HCT116 (cell line): ENCODE measurements at places on chromosomes 11 and 22. TPM values are rescaled to one million over a fixed set of nuclear protein-coding genes. Genes with fewer than 3 reads are reported as not detected.

GRCh38 chr11:78231962-78232501, 43.3 kb downstream of the USP35 start:
- no peak for DNase-seq
- no peak overlapping the region for H3K4me3 ChIP-seq
- H3K27ac ChIP-seq: no peak overlapping the region

GRCh38 chr22:42271906-42272305, 1.5 kb upstream of the TCF20 start:
- peaks cover 9% of the 10 kb centered on the region; the same call in 1 of the 2 replicates for H3K4me1 ChIP-seq
- no peaks in the 10 kb centered on the region for H3K27me3 ChIP-seq
- 0 out of 2 replicates have a peak, but pooled peaks cover 6% of the 10 kb centered on the region for H3K36me3 ChIP-seq
- no peak for DNase-seq
- H3K4me3 ChIP-seq: no peak overlapping the region

- H3K27me3 ChIP-seq: no peaks in the 10 kb centered on the region
- H3K27ac ChIP-seq: peak overlapping the region; percentile 87
- H3K4me3 ChIP-seq: peak overlapping the region; percentile 37
Observed at GRCh38 chr11:86740628-86741483, 59.5 kb upstream of the PRSS23 start.

DNA sequence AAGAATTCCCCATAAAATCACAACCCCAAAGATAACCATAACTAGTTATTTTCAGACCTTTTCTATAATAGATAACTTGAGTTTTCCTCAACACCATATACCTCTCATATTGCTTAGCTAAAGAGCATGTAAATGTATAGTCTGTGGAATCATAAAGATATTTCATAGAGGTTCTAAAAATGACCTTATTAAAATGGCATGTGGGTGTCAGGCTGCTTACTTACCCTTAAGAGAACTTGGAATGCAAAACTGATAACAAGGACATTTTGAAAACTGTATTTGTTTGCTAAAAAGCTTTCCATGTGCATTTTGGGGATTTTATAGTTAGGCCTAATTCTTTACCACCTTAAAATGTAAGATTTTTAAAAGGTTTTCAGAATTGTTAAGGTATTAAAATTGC, 4.7 kb downstream of the SIK2 start:
- no peak for DNase-seq
- no peak overlapping the region for H3K27ac ChIP-seq
- no peak overlapping the region for H3K4me3 ChIP-seq
- no peaks in the 10 kb centered on the region for H3K27me3 ChIP-seq
- no peaks in the 10 kb centered on the region for H3K36me3 ChIP-seq

- H3K36me3 ChIP-seq: no peaks in the 10 kb centered on the region
- no peak overlapping the region for H3K4me3 ChIP-seq
- H3K27ac ChIP-seq: no peak overlapping the region
- no peaks in the 10 kb centered on the region for H3K4me1 ChIP-seq
Observed at GRCh38 chr11:5527716-5528115, 11.2 kb upstream of the UBQLNL start.

DNA sequence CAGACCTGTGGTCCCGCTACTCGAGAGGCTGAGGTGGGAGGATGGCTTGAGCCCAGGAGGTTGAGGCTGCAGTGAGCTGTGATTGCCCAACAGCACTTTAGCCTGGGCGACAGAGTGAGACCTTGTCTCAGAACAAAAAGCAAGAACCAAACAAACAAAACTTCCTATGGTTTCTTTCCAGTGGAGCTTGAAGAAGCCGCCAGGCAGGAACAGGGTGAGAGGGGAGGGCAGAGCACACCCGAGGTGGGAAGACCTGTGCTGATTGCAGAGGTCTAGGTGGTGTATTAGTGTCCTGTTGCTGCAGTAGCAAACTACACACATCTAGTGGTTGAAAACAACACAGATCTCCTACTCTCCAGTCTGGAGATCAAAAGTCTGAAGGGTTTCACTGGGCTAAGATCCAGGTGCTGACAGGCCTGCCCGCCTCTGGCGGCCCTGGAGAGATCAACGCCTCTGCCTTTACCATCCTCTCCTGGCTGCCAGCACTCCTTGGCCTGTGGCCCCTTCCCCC, 10.5 kb downstream of the ARHGEF17 start:
- no peaks in the 10 kb centered on the region for H3K27me3 ChIP-seq
- no peak overlapping the region for H3K27ac ChIP-seq
- H3K4me3 ChIP-seq: no peak overlapping the region

- H3K4me3 ChIP-seq: no peak overlapping the region
- H3K27me3 ChIP-seq: no peaks in the 10 kb centered on the region
- peaks cover 32% of the 10 kb centered on the region for H3K36me3 ChIP-seq
Observed at GRCh38 chr22:20573833-20574615, 66.6 kb downstream of the MED15 start.

The TEX54 gene
- not detected for total RNA-seq

The CDCA5 gene
- 72.1 TPM for total RNA-seq

The CRYBA4 gene
- total RNA-seq: not detected

The FLRT1 gene
- total RNA-seq: 0.15 TPM

The NPAS4 gene
- total RNA-seq: not detected

The SEPTIN5 gene
- 9.0 TPM for total RNA-seq

The SLC6A5 gene
- not detected for total RNA-seq
